ENCODE measurements at places on chromosomes 3 and 15.

- DNase-seq: no peak
These were observed 37.1 kb upstream of the APEH start for GRCh38 chr3:49636883-49637609.

GRCh38 chr15:91890614-91891013, 37.1 kb downstream of the SLCO3A1 start:
- DNase-seq: no peak

DNA sequence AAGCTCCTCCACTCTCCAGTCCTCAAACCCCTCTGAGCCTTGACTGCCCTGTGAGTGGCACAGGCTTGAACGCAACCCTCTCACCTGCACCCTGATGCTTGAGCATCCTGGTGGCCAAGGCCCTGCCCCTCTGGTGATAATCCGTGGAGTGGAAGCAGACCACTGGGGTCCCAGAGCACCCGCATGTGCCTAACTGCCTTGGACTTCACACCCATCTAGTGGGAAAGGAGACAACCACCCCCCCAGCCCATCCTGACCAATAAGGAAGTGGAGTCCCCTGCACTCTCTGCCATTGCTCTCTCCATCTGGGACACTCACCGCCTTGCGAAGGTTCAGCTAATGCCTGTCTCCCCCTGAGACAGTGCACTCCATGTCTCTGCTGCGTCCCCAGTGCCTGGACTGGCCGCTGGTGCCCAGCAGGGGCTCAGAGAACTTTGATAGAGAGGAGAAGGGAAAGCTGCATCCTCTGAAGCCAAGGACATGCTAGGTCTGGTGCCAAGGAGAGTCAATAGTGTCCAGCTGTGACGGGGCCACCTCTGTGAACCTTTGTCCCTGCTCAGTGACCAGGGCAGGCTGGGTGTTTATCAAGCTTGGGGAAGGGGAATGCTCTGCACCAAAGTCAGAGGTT, 3.4 kb downstream of the KLF15 start:
- no peak for DNase-seq

DNA sequence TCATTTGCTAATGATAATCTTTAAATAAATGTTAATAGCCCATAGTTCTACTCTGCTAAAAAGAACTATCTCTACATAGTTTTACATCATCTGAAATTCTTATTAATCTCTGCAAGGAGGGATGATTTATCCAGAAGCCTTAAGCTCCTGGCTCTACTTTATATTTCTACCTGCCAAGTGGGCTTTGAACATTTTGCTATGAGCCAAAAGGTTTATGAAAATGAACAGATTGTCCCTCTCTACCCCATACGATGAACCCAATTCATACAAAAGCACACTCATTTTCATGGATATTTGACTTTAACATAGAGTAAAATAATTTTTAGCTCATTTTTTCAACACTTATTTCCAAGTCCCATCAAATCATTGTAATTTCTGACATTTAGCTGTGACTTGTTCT, 611.0 kb downstream of the NSUN3 start:
- DNase-seq: no peak

GRCh38 chr3:12470111-12470510, 14.2 kb upstream of the TSEN2 start:
- no peak for DNase-seq

GRCh38 chr3:87800516-87800915, 258.3 kb downstream of the CGGBP1 start:
- DNase-seq: no peak

DNA sequence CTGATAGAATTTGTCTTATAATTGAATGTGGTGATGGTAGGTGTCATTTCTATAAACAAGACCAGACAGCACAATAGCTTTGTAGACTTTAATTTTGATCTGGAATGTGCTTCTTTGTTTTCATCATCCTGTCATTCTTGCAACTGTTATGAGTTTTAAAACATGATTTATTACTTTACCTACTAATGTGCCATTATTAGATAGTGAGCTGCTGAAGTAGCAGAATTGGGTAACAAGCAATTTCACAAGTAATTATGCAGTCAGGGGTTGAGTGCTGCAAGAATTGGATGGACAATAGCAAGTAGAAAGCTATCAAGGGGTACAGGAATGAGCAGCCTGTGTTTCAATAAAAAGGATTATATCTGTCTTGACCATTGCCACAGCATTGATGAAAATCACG, 975.6 kb downstream of the ROBO1 start:
- no peak for DNase-seq

- DNase-seq: no peak
These were observed 51.9 kb downstream of the GOLM2 start for GRCh38 chr15:44340410-44340809.

DNA sequence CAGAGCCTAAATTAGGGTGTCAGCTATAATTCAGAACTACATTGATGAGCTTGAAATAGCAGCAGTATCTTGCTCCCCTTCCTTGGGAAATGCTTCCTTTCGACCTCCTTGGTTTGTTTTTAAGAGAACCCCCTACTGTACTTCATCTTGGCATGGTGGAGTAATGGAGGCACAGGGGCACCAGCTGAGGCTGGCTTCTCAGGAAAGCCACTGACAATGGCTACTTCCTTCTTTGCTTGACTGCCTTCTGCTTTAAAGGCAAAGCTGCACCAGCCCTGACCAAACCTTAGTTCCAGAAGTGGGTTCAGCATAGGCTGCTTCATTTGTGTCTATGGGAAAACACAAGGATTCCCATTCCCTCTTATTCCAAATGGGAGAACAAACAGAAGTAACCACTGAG, 1.5 kb upstream of the FBXL22 start:
- DNase-seq: no peak

- DNase-seq: no peak
These were observed 1.0 kb upstream of the TBC1D21 start for GRCh38 chr15:73872346-73872745.

- DNase-seq: no peak
These were observed 209.7 kb upstream of the DCBLD2 start for GRCh38 chr3:99111235-99111634.

- no peak for DNase-seq
These were observed 49.8 kb upstream of the DCLK3 start for GRCh38 chr3:36814066-36814717.

DNA sequence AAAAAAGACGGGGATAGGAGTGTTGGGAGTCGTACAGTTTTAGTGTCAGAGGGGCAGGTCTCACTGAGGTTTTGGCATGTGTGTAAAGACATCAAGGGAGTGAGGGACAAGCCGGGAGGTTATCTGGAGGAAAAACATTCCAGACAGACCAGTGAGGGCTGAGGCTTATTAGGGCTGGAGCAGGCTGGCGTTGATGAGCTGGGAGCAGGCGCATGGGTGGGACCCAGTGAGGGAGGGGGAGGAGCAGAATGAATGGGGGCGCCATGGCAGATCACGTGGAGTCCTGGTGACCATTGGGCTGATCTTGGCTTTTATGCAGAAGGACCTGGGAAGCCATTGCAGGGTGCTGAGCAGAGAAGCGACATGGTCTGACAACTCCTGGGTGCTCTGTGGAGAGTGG, 180.2 kb downstream of the SLCO3A1 start:
- no peak for DNase-seq

DNA sequence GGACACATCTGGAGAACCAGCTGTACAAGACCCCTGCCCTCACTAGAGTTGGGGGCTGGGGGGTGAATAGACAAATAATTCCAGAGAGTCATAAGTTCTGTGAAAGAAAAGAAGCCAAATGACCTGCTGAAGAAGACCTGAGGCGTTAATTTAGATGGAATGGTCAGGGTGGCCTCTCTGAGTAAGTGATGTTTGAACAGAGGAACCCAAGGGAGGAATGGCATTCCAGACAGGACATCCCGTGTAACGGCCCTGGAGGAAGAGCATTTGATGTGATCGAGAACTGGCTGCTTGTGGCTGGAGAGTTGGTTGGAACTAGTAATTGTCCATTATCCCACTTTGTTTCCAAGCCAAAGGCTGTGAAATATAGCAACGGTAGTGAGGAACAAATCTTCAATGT, 1.7 kb downstream of the NR2C2 start:
- no peak for DNase-seq

DNA sequence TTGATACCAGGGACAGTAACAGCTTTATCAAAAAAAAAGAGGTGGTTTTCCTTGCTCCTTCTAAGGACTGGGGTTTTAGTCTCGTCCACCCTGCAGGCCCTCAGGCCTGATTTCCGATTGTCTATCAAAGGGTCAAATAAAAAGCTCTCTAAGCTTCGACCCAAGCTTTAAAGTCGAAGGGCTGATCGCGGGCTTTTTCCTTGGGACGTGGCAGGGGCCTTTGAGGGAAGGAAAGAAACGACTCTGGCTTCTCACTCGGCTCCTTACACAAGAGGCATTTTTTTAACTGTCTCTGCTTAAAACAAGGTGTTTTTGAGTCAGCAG, 354 bp upstream of the KLHL24 start:
- DNase-seq: no peak

DNA sequence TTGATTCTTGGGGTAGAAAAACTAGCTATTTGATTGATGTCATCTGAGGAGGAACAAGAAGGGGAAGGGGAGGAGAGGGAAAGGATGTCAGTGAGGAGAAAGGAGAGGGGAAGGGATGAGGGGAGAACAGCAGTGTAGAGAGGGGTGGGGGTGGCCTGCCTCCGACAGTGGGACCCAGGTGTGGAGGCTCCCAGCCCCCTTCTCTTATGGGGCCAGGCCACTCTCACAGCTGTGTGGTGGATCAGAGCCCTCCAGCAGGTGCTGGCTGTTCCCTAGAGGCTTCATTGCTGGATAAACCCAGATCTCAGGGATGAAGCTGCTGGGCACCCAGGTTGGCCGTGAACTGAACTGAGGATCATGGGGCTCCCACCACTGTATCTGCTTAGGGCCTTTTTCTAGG, 264.5 kb downstream of the CHST2 start:
- DNase-seq: no peak

GRCh38 chr15:96771035-96771434, 440.5 kb downstream of the NR2F2 start:
- no peak for DNase-seq

DNA sequence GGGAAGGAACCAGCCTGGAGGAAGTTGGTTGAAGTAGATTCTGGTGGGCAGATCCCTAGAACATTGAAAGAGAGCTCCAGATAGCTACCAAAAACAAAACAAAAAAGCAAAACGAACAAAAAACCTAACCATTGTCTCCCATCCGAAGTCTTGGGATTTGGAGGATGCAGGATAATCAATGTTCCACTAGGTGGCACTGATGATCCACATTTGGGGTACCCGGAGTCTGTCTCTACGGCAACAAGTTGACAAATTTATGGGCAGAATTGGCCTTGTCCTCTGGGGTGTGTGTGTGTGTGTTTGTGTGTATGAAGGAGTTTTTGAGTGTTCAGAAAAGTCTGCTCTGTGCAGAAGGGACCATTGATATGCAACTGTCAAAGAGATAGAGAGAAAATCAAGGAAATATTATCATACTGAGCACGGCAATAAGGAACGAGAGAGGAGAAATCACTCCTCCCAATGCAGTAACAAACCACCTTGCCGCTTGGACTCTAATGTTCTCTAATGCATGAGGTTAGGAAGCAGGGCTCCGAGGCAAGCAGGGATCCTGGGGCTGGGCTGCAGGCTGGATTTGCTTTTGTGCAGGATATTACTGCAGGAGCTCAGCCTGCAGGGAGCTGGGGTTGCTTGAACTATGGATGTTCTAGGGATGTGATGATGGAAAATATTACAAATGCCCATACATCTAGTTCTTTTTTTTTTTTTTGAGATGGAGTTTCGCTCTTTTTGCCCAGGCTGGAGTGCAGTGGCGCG, 59.8 kb upstream of the KLHL25 start:
- DNase-seq: no peak

GRCh38 chr3:48185129-48185528, 3.1 kb downstream of the CDC25A start:
- DNase-seq: no peak

- no peak for DNase-seq
These were observed 9.8 kb downstream of the AGBL1 start for GRCh38 chr15:86089422-86089821.

- DNase-seq: no peak
These were observed 46.8 kb downstream of the KBTBD8 start for GRCh38 chr3:67044955-67045354.

GRCh38 chr3:159169828-159170227, 368.0 kb downstream of the MFSD1 start:
- DNase-seq: no peak

GRCh38 chr15:34855413-34855812, 60.1 kb upstream of the ACTC1 start:
- DNase-seq: no peak

- DNase-seq: no peak
These were observed 592 bp downstream of the RASGRF1 start for GRCh38 chr15:79089890-79090486.

DNA sequence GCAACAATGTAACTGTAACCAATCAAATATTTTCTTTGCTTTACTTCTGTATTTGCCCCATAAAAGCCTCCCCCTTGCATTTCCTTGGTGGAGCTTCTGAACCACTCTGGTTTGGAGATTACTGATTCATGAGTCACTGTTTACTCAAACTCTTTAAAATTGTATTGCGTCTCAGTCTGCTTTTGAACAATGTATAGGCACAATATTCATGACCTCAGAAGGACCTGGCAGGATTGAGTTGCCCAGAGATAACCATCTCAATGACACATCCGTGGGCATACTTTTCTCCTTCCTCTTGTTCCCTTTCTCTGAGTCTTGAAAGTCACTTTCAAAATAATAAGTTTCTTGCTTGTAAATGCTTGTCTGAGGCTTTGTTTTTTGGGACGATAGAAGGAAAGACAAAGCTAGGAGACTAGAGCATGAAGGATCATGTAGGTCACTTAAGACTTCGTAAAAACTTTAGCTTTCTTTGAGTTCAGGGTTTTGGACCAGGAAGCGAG, 57.1 kb upstream of the POU1F1 start:
- no peak for DNase-seq

- no peak for DNase-seq
These were observed 78.4 kb downstream of the FSIP1 start for GRCh38 chr15:39704235-39704634.

DNA sequence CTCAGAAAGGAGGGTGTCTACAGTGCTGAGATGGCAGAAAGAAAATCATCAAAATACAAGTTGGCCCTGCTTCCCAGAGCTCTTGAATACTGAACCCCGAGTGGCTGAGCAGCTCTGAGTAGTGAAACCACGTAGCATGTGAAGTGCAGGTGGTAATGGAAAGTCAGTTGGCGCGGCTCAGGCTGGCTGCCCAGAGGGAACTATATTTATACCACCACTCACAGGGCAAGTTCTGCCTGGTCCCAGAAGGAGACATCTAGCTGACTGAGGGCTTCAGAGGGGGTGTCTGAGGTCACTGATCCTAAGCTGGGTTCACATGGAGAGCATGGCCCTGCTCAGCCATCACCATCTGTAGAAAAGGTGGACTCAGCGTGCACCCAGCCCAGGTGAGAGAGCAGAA, 129.6 kb upstream of the AGBL1 start:
- no peak for DNase-seq

DNA sequence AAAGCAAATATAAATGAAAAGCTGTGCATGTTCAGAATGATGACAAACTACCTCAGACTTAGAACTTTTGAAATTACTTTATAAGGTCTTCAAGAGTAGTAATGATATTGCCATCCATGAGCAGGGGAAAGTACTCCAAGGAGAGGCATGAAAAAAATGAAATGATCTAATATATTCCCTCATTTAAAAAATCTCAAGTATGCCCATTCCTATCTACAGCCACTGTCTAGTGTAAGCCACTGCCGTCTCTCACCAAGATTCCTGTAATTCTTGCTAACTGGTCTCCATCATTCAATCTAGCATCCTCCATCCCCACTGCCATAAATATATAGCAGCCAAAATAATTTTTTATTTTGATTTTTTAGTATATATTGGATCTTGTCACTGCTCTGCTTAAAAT, 258.8 kb downstream of the PLOD2 start:
- DNase-seq: no peak
